ENCODE measurements at places on chromosomes 4 and X.

GRCh38 chr4:152486429-152487389, 49.2 kb downstream of the FBXW7 start:
- DNase-seq, result no peak

GRCh38 chr4:149999485-150000074, 78.7 kb upstream of the DCLK2 start:
- no peak for DNase-seq

DNA sequence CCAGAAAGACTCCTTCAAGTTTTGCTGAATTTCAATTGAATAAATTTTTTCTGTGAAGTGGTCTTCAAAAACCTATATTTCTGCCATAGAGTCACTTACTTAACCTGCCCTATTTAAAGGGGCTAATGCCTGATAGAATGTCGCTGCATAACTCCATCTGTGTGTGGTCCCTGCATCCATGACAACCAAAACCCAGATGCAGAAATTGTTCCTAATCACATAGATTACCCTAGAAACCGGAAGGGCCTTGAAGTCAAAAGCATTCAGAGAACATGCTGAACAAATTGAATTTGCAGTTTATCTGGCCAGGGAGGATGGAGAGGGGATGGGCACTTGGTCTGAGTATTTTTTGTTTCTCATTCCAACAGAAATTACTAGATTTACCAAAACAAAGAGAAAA, 1.5 kb upstream of the PARM1 start:
- DNase-seq, result no peak

- no peak for DNase-seq
Observed at GRCh38 chr4:25702848-25703247, 47.2 kb downstream of the SLC34A2 start.

GRCh38 chrX:14193547-14193946, 163.9 kb upstream of the GEMIN8 start:
- DNase-seq, result no peak

GRCh38 chr4:159240687-159241086, 137.8 kb downstream of the RAPGEF2 start:
- DNase-seq, result no peak

- DNase-seq, result no peak
Observed at GRCh38 chr4:109574443-109574850, 14.4 kb downstream of the MCUB start.

Measured in stimulated activated CD4-positive, alpha-beta T cell treated with anti-CD3 and anti-CD28 coated beads, Interleukin-1b, Interleukin-23, amount 100 ng/mL, for 1 hour (primary cell).